ENCODE measurements at places on chromosomes 7 and 10.

DNA sequence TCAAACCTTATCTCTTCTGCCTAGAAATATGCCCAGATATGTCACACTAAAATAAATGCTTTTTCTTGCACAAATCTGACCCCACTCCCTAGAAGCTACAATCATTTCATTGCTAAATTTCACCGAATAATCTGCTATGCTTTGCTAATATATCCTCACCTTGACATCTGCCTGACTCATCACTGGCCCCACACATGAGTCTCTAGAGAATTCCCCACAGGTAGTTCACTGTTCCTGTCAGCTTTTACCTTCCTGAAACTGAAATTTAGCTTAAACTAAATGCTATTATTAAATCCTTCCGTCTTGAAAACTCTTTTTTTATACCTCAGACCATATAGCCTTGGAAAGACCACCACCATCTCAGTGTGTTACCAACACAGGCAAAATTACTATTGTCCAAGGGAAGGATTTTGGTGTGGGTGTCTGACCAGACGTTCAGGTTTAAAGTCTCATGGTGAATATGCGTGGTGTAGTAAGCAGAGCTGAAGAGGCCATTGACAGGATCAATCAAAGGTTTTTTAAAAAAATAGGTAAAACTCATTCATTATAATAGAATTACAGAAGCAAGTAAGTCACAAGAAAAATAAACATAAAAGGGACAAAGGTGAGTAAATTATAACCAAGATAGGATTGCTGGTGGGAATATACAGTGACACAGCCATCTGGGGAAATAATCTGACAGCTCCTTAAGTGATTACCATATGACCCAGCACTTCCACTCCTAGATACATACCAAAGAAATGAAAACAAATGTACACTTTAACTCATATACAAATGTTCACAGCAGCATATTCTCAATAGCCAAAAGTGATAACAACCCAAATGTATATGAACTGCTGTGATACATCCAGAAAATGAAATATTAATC lies 173.5 kb downstream of the KMT2E start:
- DNase-seq, result peak; percentile 40

GRCh38 chr7:151342102-151342646 lies 562 bp downstream of the NUB1 start:
- peak; percentile 8 for DNase-seq

GRCh38 chr7:5452937-5453540 lies 29.4 kb upstream of the TNRC18 start:
- DNase-seq, result no peak

- DNase-seq, result no peak
These were observed 40.8 kb upstream of the ZNF438 start for GRCh38 chr10:31072451-31072850.

GRCh38 chr10:76113952-76114351 lies 682.5 kb downstream of the LRMDA start:
- DNase-seq, result peak; percentile 62

DNA sequence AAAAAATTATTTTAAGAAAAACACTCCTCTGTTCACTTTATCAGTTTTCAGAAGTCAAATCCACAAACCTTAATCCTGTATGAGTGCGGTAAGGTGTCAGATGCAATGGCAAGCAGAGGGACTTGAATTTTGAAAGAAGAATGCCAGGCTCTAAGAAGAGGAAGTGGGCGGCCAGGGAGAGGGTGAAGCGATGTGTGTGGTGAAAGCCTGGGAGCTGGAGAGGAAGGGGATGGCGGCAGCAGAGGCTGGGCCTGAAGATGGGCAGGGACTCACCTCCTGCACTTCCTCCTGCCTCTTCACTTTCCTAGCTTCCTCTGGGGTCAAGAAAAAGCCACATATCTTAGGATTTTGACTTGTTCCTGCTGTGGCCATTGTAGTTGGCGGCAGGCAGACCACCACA lies 609.6 kb downstream of the PARD3 start:
- DNase-seq, result no peak

DNA sequence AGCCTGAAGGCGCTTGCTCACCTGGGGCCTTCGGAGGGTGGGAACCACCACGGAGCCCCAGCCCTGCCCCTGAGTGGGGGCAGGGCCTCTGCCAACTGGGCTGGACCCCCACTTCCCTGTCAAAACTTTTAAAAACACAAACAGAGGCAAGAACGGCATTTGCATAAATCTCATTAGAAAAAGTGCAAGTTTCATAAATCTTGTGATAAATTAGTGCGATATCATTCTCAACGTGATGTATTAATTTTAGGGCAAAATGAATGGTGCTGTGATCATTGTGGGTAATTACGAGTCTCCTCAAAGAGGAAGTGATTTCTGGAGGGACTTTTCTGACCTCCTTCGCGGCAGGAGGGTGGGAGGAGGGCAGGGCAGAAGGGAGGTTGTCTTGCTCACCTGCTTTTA lies 98.3 kb downstream of the CDH23 start:
- DNase-seq, result no peak

DNA sequence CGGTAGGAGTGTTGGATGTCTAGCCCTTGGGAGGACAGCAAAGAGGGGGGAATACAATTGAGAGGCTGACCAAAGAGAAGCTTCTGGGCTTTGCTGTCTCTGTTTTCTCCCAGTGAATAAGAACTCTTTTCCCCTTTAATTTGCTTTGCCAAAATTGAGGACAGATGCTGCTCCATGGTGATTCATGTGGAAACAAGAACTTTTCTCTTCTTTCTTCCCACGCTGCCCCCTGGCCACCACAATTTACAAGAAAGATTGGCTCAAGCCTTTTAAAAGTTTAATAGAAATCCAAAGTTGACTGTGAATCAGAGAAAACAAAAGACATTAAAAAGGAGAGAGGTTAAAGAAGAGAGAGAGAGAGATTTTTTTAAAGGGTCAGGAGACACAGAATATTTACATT lies 49.0 kb downstream of the PRR15 start:
- DNase-seq, result no peak

GRCh38 chr10:70804421-70804808 lies 11.3 kb upstream of the SGPL1 start:
- DNase-seq, result peak; percentile 56

DNA sequence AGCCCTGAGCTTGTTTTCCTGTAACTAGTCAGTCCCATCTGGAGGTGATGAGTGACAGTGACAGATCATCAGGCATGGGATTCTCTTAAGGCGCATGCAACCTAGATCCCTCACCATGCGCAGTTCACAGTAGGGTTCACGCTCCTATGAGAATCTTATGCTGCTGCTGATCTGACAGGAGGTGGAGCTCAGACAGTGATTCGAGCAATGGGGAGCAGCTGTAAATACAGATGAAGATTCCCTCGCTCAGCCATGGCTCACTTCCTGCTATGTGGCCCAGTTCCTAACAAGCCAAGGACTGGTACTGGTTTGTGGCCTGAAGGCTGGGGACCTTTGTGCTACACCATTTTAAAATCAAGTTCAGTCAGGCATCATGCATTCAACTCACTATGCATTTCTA lies 221.7 kb downstream of the KIAA1217 start:
- DNase-seq, result no peak

GRCh38 chr7:66523409-66523808 lies 105.3 kb upstream of the KCTD7 start:
- DNase-seq, result no peak

DNA sequence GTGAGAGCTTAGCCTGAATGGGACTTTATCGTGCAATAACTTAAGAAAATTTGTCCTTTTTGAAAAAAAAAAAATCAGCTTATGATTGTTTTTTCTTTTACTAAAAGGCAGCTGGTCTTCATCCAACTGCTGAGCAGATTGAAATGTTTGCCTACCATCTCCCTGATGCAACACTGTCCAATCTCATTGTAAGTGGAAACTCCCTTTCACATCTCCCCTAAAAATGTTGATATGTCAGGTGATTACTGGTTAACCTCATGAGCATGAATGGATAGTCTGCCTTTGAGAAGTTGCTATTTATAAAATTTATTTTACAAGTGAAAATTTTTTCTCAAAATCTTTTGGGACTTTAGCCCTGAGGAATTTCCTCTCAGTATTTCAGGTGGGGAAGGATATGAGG lies 17.8 kb upstream of the HKDC1 start:
- no peak for DNase-seq

GRCh38 chr10:75009426-75009825 lies 102.0 kb upstream of the SAMD8 start:
- DNase-seq, result no peak

GRCh38 chr7:157977306-157977705 lies 610.3 kb downstream of the PTPRN2 start:
- no peak for DNase-seq

GRCh38 chr10:61830846-61831273 lies 70.6 kb upstream of the ARID5B start:
- DNase-seq, result no peak

DNA sequence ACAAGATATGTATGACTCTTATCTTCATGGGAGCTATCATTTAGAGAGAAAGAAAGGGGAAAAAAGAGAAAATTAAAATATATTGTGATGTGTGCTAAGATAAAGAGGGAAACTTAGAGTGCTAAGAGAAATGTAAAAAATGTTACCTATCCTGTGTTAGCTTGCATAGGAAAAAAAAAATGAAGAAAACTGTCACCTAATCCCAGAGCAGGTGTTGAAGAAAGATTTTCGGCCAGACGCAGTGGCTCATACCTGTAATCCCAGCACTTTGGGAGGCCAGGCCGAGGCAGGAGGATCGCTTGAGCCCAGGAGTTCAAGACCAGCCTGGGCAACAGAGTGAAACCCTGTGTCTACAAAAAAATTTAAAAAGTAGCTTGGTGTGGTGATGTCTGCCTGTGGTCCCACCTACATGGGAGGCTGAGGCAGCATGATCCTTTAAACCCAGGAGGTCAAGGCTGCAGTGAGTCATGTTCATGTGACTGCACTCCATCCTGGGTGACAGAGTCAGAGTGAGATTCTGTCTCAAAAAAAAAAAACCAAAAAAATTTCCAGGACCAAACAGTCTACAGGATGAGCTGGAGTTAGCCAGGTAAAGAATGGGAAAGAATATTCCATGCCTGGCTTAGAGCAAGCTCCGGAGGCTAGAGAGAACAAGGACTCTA lies 2.4 kb upstream of the MKLN1 start:
- no peak for DNase-seq

GRCh38 chr10:25162391-25162790 lies 12.4 kb upstream of the GPR158 start:
- no peak for DNase-seq

- DNase-seq, result no peak
These were observed 29.4 kb upstream of the CACNA2D1 start for GRCh38 chr7:82472966-82473365.

- DNase-seq, result no peak
These were observed 173.5 kb downstream of the CUX1 start for GRCh38 chr7:101990811-101991418.

- DNase-seq, result peak; percentile 16
These were observed 6.9 kb upstream of the CREB3L2 start for GRCh38 chr7:138008588-138009349.

- no peak for DNase-seq
These were observed 440.4 kb downstream of the PLXNA4 start for GRCh38 chr7:132135746-132136385.

DNA sequence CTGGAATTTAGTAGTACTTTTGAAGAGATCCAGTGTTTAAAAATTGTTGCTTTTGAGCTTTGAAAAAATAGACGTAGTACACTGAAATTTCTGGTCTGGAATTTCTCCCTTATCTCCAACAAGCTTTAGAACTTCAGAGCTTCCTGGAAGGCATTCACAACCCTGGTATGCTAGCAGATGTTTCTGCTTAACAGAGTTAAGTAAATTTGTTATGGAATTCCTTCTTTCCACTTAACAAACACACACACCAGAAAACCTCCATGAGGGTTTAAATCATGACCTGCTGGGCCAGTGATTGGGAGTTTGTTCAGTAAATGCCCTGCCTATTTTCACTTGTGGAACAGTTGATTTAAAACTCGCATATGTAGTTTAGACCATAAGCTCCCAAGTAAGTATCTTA lies 13.7 kb downstream of the ASB15 start:
- DNase-seq, result no peak

DNA sequence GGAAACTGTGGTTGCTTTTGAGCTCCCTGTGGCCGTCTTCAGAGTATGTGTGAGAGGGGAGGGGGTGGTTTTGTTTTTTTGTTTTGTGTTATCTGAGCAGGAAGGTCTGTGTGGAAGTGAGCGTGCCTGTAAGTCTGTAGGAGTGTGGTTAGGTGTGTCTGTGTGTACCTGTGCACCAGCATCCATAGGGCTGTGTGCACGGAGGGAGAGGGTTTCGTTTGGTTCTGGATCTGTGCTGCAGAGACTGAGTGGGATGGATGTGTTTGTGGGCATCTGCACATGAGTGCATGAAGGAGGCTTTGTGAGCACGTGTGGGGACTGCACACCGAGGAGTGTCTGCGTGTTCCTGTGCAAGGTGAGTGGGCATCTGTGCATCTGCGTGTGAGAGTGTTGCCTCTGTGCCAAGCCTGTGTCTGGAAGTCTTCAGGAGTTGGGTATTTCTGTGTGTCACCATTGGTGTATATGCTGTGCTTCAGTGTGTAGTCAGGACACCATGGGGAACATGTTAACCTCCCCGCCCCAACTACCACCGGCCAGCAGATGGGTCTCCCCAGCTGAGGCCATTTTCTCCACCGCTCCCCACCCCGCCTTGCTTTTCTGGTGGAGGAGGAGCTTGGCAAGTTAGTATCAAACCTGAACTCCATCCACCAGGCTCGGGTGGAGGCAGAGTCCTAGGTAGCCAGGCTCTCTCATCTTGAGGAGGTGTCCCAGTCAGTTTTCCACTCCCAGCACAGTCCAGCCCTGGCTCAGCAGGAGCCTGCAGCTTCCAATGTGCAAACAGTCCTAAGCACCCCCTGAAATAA lies 7.1 kb upstream of the TLX1 start:
- no peak for DNase-seq

- DNase-seq, result no peak
These were observed 62.6 kb downstream of the CCNY start for GRCh38 chr10:35398908-35399307.

GRCh38 chr10:50794490-50794889 lies 54.8 kb downstream of the ASAH2B start:
- no peak for DNase-seq

GRCh38 chr7:51592842-51593599 lies 276.4 kb upstream of the COBL start:
- DNase-seq, result no peak

- no peak for DNase-seq
These were observed 87.1 kb upstream of the IKZF1 start for GRCh38 chr7:50217401-50217800.

GRCh38 chr7:144022169-144022568 lies 22.0 kb downstream of the OR6B1 start:
- DNase-seq, result no peak

DNA sequence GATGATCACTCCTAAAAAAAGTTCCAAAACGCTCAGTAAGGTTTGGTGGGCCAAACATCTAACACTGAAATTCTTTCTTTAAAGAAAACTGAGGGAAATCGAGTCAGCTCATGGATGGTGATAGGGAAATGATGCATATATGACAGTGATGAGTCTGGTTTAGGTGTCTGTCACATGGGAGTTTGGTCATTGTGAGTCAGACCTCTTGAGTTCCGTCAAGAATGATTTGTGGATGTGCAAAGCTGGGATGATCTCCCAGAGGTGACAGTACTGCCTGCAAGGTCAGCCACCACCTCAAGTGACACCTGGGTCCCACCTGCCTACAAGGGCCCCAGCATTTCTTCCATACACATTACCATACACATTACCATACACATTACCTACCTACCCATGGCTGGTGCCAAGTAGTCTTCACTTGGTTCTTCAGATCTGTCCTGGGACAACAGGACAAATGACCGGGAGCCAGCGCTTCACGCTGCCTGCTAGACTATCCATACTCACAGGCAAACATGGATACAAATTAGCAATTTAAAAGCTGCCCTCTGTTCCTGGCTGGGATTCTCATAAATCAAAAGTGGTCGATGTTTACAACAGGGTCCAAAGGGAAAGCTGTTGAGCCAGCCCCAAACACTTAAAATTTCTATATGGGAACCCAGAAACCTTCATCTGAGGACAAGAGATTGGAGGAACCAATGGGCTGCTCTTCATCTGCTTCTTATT lies 128.4 kb downstream of the ADAM12 start:
- DNase-seq, result no peak

- no peak for DNase-seq
These were observed 31.8 kb downstream of the NUDT1 start for GRCh38 chr7:2273866-2274265.

Measured in RWPE1 (cell line).